EH (cell line): ENCODE measurements at places on chromosomes 5 and 9.

DNA sequence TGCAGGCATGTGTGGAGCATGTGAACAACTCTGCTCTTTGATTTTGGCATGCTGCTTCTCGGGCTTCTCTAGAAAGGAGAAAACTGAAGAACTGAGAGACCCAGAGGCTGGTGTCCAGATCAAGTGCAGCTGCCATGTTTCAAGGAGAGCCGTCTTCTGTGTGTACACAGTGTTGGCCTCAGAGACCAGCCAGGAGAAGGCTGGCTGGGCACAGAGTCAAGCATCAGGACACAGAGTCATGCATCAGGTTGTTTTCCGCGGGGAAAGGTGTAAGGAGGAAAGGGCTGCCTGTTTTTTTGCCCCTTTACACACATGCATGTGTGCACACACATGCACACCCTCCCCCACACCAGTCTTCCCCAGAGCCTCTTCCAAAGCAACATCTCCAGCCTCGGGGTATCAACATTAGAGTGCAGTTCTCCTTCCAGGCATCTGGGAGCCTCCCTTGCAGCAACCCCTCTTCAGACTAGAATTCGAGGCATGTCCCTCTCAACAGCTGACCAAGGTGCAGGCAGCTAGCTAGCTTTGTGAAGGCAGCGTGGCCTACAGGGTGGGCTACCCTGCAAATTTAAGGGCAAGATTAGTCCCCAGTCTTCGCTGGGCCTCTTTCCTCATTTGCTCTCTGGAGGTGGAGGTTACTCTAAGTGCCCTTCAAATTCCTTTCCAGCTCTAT lies 180.9 kb downstream of the AOPEP start:
- no peak for DNase-seq

GRCh38 chr5:38871790-38872551 lies 26.2 kb downstream of the OSMR start:
- DNase-seq, result peak; percentile 98

DNA sequence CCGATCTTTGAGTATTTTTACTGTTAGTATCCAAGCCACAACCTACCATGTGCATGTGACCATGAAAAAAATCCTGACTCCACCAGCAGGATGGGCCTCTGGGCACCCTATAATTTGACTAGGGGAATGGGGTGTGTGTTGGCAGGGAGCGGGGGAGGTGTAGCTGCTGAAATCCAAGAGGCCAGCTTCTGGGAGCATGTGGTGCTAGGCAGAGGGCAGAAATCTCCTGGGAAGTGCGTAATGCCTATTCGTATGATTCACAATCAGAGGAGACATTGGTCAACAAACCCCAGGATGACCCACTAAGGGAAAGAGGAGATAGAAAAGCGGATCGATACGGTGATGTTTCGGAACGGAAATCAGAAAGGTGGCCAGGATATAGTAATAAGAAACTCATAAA lies 149.9 kb downstream of the ARSB start:
- DNase-seq, result no peak

DNA sequence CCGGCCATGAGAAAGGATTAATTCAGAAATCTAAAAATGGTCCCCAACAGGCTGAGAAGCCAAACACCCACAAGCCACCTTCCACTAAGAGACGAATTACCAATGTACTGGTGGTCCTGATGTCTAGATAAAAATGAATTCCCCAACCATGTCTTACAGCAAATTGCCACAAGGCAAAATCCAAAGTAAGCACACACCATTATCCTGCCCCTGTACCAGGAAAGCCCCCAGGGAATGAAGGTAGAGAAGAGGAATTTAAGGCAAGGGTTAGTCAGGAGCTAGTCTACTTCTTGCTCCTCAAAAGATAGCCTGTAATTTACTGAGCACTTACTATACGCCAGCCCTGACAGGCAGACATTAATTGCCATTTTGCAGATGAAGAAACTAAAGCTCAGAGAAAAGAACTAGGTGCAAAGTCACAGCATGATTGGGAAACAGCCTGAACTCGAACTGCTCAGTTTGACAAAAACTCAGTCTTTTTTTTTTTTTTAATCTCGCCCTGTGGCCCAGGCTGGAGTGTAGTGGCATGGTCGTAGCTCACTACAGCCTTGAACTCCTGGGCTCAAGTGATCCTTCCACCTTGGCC lies 64.3 kb downstream of the RAPGEF1 start:
- DNase-seq, result no peak

- no peak for DNase-seq
These were observed 57.2 kb downstream of the MAPKAP1 start for GRCh38 chr9:125649826-125650225.

DNA sequence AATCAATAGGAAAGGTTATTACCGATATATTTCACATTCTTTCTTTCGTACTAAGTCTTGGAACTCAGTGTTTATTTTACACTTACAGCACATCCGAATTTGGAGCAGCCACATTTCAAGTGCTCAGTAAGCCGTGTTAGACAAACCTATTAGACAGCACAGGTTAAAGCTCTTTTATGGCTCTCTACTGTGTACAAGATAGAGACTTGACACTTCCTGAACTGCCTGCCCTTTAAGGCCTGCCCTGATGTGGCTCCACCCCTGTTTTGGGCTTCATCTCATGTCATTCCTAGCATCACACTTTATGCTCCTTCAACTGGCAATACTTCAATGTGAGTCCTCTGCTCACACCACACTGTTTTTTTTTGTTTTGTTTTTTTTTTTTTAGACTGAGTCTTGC lies 23.5 kb upstream of the SUSD1 start:
- peak; percentile 11 for DNase-seq

GRCh38 chr5:71631070-71631469 lies 43.9 kb downstream of the MCCC2 start:
- DNase-seq, result no peak

DNA sequence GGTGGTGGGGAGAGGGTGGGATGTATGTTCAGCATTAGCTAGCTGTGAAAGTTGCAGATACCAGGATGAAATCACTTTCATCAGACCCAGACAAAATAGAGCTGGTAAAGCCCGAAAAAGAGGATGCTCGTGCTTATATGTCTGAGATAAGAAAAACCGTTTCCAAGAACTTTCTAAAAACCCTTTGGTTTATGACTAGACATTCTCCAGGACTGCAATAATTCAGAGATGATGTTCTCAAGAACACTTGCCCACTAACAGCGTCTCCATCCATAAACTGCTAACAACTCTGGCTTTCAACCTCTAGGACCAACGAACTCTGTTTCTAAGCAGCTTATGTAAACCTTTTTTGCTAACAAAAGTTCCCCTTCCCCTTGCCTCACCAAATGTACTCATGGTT lies 8.4 kb upstream of the AMACR start:
- DNase-seq, result no peak

DNA sequence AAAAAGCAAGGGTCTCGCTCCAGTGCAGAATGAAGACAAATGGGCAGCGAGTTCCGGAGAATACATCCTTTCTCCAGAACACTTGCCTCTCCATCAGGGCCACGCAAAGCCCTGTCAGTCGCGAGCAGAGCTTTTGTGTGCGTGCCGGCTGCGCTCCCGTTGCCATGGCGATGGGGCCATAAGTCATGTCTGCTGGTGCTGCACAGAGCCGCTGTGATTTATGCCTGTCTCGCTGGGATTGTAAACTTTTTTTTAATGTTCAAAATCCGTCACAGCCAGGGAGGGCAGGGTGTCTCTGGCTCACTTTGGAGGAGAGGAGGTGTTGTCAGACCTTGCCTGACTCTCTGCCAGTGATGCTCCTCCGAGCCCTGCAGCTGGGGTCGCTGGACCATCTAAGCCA lies 272.7 kb downstream of the TRIM32 start:
- peak; percentile 53 for DNase-seq

DNA sequence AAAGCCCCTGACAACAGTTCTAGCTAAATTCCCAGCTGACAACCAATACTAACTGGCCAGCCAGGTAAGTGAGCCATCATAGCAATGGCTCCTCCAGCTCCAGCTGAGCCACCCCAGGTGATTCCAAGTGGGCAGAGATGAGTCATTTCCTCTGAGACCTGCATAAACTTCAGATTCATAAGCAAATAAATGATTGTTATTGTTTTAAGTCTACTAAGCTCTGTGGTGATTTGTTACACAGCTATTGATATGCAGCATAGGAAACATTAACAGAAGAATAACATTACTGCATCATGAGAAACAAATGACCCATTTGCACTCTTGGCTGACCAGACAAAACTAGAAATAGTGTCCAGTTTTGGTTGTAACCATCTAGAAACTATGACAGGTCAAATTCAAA lies 60.3 kb downstream of the TTC39B start:
- no peak for DNase-seq

GRCh38 chr5:5475975-5476374 lies 53.5 kb downstream of the ICE1 start:
- DNase-seq, result no peak

DNA sequence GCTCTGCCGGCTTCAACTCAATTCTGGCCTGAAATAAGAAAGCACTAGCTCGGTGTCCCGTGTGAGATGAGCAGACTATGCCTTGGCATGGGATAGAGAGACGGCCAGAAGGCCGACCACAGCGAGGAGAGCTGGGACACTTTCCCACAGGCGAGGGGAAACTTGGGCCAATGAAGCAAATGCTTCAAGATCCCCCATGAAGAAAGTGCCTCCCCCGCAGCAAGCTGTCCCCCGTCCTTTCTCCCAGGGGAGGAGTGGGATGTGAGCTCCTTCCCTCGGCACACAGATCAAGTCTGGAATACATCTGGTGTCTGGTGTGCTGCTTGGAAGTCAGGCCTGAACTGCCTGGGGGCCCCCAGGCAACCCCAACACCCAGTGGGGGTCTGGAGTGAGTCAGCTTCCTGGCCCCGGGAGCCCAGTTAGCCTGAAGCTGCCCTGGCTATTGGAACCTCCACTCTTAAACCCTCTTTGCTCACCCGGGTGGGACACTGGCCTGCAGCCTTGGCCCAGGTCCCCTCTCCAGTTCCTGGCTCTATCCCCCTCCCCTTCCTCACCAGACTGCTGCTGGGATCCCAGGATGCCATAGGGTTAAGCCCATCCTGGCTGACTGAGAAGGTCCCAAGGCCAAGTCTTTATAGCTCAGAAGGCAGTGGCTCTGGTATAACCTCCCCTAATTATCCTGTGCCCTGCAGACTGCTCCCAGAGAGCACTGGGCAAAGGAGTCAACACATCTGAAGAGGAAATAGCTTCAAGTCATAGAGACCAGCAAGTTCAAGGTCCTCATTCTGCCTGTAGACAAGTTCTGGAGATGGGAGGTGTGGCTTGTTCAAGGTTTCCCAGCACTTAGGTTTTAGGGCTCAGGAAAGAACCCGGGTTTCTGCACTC lies 205.3 kb downstream of the TTLL11 start:
- DNase-seq, result peak; percentile 83

DNA sequence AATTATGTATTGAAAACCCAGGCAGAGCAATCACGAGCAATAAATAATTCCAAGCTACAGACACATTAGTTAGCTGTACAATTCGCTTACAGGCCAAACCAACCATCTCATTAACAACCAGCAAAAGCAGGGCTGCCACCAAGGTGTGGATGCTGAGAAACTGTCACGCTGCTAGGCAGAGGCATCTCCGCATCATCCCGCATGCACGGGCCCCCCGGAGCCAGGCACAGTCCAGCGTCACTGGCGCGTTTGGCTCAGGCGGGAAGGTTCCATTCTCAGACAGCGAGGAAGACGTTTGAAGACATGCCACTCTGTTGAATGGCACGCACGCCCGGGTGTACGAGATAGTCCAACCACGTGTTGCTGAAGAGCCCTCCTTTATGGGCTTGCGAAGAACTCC lies 184.0 kb downstream of the OLFM1 start:
- DNase-seq, result no peak

DNA sequence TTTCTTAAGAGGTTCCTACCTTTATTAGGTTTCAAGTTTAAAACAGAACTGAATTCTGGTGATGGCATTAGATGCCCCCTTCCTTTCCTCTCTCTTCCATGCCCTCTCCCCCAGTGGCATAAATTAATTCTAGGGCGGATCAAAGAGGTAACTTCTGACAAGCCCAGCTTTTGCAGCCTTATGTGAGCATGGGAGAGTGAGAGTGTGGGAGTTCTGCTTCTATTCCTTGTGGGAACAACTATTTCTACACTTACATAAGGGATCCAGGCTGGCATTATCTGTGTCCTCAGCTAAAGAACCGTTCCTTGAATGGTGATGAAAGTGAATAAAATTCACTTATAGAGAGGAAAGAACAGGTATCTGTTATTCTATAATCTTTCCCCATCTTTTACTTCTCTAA lies 437.6 kb downstream of the KIF4B start:
- DNase-seq, result no peak

- DNase-seq, result no peak
These were observed 1413.6 kb upstream of the ACO1 start for GRCh38 chr9:30970812-30971211.
